ENCODE measurements at places on chromosomes 2 and 18. TPM values are rescaled to one million over a fixed set of nuclear protein-coding genes. Genes with fewer than 3 reads are reported as not detected.

- no peak overlapping the region for H3K27ac ChIP-seq
- no peaks in the 10 kb centered on the region for H3K36me3 ChIP-seq
- DNase-seq, result no peak
These were observed 195.0 kb downstream of the EPHA4 start for GRCh38 chr2:221377066-221377465.

GRCh38 chr2:241961454-241961853 lies 91.9 kb downstream of the RTP5 start:
- no peaks in the 10 kb centered on the region for H3K27me3 ChIP-seq
- DNase-seq, result no peak
- no peaks in the 10 kb centered on the region for H3K36me3 ChIP-seq
- H3K4me3 ChIP-seq, result no peak overlapping the region
- no peaks in the 10 kb centered on the region for H3K4me1 ChIP-seq

DNA sequence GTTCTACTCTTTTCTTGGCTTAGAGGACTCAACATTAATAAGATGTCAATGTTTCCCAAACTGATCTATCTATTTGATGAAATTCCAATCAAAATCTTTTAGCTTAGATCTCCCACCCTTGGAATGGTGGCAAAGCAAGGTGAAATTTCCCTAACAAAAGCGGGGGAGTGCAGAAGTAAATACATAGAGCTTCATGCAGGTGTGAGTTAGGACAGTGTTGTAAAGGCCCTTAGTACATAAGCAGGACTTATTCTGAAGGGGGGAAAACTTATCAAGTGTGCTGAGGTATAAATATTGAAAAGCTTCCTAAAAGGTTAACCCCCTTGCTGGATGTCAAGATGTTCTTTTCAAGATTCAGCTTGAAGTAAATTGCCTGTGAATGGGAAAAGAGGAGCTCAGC lies 608.6 kb upstream of the CELF4 start:
- H3K4me1 ChIP-seq, result peaks cover 3% of the 10 kb centered on the region
- H3K27me3 ChIP-seq, result no peaks in the 10 kb centered on the region
- no peak for DNase-seq
- no peak overlapping the region for H3K27ac ChIP-seq

The REG3A gene
- total RNA-seq, result not detected
